Activated naive CD8-positive, alpha-beta T cell treated with anti-CD3 and anti-CD28 coated beads for 36 hours (primary cell): ENCODE measurements at places on chromosomes 13 and 19.

DNA sequence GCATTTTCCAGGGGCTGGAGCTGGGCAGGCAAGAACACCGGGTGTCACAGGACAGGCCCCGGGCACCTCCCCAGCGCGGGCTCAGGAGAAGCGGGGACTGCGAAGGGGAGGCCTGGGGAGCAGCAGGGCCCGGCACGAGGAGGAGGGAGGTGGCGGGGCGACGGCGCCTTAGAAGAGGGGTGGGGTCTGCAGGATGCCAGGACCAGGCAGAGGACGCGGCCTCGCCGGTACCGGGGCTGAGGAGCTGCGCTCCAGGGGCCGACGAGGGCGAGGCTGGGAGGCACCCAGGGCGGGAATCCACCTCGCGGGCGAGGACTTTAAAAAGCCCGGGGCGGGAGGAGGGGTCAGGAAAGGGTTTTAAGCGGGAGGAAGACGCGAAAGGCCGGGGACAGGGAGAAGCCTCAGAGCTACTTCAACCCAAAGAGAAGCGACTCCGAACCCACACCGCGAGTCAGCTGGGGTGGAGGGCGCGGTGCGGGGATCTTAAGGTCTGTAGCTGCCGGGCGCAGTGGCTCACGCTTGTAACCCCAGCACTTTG, 665 bp downstream of the ZNF347 start:
- DNase-seq = peak; percentile 44

- DNase-seq = peak; percentile 74
These were observed 11.4 kb downstream of the TPGS1 start for GRCh38 chr19:518598-519231.

DNA sequence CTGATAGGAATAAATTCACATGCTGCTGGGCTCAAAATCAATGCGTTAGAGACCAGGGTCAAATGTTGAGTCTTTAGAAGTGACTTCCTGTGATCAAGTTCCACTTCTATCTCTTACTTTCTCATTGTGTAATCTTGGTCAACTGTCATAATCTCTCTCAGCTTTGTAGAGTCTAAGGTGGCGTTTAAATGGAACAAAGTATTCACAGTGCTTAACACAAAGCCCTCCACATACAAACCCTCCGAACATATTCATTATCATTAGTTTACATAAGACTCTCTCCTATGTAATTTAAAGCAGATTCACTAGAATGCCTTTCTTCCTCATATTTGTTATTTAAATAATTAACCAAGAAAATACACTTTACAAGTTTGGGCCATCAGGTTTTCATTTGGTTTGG, 1044.1 kb downstream of the EFNB2 start:
- DNase-seq = no peak

- no peak for DNase-seq
These were observed 50.9 kb downstream of the CCDC70 start for GRCh38 chr13:51912511-51913225.

GRCh38 chr13:78787190-78787589, 128.2 kb upstream of the OBI1 start:
- DNase-seq = no peak

- no peak for DNase-seq
These were observed 1.6 kb upstream of the RAP2A start for GRCh38 chr13:97432232-97432916.

DNA sequence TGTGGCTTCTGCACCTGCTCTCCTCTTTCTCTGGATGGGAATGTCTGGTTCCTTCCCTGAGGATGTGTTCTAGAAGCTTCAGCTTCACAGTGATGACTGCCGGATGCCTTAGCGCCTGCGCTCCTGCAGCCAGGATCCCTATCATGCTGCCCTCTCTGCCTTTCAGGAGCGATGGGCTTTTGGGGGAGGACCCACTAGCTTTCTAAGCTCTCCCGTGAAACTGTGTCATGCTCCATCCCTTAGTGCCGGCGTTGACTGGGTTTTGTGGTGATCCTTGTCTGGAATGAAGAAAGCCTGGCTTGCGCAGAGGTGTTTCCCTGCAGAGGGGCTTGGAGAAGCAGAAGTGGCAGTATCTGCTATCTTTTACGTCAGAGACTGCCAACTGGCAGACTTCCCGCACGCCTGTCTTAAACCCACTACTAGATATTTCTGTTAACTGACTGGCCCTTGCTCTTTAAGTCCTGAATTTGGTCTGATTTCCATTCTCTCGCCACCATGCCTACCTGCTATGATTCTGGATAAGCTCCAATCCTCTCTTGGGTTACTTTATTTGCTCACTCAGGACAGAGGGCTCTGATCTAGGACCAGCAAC, 3.8 kb upstream of the KMT2B start:
- no peak for DNase-seq

DNA sequence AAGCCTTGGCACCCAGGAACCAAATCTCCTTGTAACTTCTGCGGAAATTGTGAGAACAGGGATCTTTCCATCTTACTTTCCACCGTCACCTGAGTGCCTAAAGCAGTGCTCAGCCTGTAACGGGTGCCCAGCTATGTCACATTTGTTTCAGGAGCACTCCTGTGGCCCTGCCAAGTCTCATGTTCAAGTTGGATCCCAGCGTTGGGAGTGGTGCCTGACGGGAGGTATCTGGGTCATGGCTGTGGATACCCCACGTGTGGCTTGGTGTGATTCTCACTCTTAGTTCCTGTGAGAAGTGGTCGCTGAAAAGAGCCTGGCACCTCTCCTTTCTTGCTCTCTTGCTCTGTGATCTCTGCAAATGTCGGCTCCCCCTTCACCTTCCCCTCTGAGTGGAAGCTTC, 114.9 kb downstream of the UQCRFS1 start:
- DNase-seq = no peak
